Naive thymus-derived CD4-positive, alpha-beta T cell (primary cell): ENCODE measurements at places on chromosomes 7 and 10.

DNA sequence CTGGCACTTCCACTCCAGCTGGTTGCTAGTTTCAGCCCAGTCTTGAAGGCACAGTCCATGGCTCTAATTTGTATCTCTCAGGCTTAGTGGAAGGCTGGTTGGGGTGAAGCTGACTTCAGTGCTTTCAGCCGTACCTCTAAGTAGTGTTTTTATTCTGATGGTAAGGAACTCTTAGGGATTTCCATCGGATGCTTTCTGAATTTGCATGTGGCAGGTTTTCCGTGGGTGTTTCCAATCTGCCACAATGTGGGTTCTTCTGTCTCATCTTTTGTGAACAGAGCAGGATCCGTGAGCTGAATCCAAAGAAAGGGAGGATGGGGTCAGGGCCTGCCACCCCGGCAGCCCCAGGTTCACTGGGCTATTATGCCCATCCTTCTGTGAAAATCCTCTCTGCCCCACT, 607.9 kb upstream of the MKI67 start:
- no peak for DNase-seq

DNA sequence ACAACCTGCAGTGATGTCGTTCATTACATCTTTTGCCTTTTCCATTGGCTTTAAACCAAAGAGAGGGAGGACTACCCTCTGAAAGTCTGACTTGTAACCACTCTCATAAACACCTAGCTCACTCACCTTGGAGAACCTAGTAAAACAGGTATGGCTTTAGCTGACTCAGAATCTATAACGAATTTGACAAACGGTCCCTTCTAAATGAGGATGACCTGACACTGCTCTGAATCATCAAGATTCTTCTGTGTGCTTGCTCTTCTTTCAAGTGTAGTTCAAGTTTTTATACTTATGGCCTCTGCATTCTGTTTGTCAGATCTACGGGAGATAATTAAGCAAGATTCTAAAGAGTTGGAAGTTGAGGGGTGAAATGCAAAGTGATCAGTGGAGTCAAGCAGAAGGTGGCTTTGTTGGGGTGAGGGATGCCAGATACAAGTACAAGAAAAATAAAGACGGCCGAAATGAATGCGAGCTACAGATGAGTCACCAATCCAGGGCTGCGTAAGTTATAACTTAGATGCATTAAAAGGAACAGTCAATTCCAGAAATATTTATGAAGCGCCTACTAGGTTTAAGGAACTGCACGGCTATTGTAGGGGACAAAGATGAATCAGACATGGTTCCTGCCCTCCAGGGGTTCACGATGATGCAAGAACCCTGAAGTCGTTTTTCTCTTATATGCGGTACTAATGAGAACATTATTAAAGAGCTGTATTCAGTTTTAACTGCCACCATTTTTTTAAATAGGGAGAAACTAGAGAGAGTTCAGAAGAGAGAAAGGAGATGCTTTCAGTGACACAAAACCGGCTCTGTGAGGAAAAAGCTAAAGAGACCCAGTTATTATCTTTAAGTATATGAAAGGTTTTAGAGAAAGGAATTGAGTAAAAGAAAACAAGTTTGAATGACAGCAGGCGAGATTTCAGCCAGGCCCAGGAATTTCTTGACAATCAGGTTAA, 6.5 kb downstream of the HIPK2 start:
- DNase-seq: no peak

DNA sequence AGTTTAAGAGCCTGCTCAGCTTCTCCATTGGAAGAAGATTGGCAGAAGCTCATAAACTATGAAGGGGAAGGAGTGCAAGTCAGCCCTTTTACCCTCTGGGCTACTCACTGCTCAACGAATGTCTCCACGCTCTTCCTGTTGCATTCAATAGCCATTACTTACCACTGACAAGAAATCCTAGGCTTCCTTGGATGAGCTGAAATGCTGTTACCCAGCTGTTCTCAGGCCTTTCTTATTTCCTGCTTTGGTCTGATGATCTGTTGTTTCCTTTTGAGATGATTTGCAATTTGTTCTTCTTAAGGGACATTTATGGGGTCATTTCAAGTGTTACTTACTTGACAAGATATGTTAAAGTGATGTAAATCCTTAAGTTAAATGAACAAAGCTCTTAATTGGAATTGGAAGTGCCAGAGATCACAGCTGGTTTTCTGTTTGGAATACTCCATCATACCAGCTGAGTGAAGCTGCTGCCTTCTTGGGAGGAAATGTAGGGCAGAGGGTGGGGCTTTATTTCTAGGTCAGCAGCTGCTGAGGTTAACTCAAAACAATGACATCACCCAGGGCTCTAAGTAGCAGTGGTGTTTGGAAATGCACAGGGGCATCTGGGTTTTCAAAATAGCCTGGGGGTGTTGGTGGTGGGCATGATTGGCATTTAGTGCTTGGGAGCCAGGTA, 170.0 kb downstream of the PRKCQ start:
- peak; percentile 38 for DNase-seq

DNA sequence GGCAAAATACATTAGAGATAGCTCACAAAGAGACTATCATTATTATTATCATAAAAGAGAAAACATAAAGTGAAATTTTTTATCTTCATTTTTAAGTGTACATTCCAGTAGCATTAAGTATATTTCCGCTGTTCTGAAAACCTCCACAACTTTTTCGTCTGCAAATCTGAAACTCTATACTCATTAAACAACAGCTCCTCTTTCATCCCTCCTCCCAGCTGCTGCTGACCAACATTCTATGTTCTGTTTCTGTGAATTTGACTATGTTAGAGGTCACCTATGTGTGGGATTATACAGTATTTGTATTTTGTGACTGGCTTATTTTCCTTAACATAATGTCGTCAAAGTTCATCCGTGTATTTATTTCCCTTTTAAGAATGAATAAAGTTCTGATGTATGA, 429.3 kb upstream of the TPK1 start:
- no peak for DNase-seq

DNA sequence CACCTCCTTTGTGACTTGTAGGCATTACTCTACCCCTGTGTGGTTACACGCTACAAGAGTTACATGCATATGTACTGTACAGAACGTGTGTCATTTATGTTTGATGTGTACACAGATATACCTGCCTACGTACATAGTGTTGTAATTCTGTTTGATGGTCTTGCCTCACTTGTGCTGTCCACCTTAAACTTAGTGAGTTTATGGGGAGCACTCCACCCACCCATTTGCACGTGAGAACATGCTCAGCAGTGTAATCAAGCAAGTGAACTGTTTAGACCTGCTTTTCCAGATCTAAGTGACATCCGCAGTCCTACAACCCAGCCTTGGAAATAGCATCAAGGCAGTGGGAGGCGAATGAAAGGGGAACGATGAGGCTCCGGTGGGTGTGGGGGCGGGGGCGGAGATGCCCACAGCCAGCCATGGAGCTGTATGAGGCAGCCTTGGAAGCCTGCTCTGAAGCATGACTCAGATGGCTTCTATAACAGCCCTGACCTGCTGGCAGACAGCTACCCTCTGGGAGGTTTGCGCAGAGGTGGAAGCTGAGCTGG, 52.1 kb downstream of the SUFU start:
- DNase-seq: no peak

GRCh38 chr7:23341846-23342598, 42.9 kb downstream of the MALSU1 start:
- no peak for DNase-seq

DNA sequence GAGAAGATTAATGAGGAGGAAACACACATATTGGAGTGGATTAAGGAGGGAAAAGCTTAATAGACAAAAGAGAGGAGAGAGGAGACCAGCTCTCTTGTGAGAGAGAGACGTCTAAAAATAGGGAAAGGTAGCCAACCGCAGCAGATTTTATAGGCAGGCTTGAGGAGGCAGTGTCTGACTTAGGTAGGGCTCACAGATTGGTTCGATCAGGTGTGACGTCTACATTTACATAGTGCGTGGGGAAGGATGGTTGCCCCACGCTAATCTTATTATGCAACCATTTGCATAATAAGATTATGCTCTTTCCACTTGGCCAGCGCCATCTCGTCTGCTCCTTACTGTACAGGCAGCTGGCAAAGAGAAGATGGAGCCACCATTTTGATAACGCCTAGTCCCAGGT, 122.0 kb downstream of the MARCHF5 start:
- no peak for DNase-seq

DNA sequence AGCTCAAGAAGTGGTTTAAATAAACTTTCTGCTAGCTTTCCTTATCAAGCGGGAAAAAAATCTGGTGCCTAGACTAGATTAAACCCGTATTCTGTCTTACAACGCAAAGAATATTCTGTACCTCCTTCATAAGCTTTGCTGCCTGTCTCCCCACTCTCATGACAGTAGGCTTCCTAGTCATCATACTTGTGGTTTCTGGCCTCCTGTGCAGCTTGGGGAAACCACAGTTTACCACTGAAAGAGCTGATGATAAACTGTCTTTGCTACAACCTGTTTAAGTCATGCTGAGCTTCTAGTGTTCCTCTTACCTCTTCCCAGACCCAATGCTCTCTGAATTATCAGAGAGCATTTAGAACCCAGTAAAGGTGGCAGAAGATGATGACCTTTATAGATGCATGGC, 55.0 kb downstream of the PODXL start:
- DNase-seq: peak; percentile 69

GRCh38 chr10:74026428-74027015, 28.6 kb downstream of the VCL start:
- no peak for DNase-seq

GRCh38 chr7:83866582-83866981, 217.6 kb upstream of the SEMA3E start:
- no peak for DNase-seq

DNA sequence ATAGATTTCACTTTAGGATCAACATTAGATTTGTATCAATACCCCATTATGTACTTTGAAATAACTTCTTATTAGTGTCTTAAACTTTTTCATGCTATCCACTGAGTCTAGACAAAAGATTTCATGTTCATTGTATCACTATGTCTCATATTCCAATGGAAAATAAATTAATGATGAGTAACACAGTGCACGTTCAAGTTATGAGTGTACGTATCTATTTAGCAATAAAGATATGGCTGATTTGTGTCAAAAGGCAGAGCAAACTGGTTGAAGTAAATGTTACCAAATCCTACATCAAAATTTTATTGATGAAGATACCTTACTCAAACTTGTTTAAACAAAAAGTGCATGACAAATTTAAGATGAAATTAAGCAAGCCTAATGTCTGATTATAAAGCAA, 102.4 kb downstream of the SEMA3E start:
- DNase-seq: no peak

- no peak for DNase-seq
Measured at GRCh38 chr10:130198651-130199050, 62.5 kb downstream of the GLRX3 start.

DNA sequence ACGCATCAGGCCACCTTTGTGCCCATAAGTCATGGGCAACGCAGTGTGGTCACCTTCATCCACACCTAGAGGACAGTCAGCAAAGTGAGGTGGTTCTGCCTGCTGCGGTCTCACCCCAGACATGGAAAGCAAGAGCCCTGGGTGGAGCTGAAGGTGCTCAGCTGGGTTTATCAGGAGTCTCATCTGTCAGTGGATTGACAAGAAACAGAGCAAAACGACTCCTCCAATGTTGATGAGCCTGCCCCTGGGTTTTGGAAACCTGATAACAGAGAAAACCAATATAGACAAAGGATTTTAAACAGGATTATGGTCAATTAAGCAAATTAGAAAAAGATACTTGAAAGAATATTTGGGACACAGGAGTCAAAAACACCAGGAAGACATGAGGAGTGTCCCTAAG, 229.3 kb upstream of the PRSS58 start:
- no peak for DNase-seq

GRCh38 chr7:150947241-150947745, 30.8 kb downstream of the KCNH2 start:
- no peak for DNase-seq
